Activated CD4-positive, alpha-beta T cell treated with anti-CD3 and anti-CD28 coated beads, Interleukin-2, amount 10 ng/mL, durations not matched to agents 24 days and 14 days (primary cell): ENCODE measurements at places on chromosomes 6 and 20.
A peak's percentile ranks its signal among the peaks of the same experiment; 100 is the strongest.

- DNase-seq, result peak; percentile 68
Measured at GRCh38 chr6:161228921-161229591, 44.8 kb downstream of the AGPAT4 start.

DNA sequence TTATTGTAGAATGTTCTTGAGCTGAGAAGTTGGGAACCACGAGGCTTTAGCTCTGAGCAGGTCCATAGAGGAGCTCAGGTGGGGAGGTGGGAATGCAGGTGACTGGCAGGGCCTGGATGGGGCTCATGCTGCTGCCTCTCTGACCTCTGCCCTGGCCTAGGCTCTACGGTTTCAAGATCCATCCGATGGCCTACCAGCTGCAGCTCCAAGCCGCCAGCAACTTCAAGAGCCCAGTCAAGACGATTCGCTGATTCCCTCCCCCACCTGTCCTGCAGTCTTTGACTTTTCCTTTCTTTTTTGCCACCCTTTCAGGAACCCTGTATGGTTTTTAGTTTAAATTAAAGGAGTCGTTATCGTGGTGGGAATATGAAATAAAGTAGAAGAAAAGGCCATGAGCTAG, at the start of gene LY6G5B:
Gene LY6G5B (plus strand): TSS at position 301 of the 400 bp plus-strand sequence. CDS start 975 bp downstream, outside the sequence.
- DNase-seq, result no peak

- no peak for DNase-seq
Measured at GRCh38 chr6:83221889-83222479, 28.8 kb downstream of the RWDD2A start.

GRCh38 chr6:141968632-141969031, 164.1 kb upstream of the GJE1 start:
- no peak for DNase-seq

GRCh38 chr6:114824409-114824808, 481.6 kb upstream of the HS3ST5 start:
- DNase-seq, result no peak

DNA sequence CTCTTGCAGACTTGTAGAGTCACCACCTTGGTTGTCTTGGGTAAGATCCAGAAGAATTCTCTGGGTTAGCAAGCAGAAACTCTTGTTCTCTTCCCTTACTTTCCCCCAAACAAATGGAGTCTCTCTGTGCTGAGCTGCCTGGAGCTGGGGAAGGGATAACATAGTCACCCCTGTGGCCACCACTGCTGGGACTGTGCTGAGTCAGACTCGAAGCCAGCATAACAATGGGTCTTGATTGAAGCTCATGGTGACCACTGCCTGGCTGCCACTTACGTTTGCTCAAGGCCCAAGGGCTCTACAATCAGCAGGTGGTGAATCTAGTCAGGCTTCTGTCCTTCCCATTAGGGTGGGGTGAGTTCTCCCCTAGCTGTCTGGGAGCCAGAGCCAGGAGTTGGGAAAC, 15.4 kb upstream of the ERVFRD-1 start:
- DNase-seq, result no peak

DNA sequence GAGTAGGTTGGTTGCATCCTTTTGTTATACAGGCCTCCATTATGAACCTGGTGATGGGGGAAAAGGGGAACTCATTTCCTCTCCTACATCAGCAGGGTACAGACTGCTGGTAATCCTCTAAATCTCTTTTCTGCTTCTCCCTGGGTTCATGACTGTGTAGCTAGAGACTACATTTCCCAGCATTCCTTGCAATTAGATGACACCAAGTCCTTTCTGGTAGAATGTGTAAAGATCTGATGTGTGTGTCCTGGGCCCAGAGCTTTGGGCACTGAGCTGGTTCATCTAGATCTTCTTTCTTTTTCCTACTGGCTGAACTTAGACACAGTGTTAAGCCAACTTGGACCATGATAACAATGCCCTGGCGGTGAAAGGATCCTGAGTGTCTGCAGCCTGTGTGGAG, 104.7 kb upstream of the IFNGR1 start:
- no peak for DNase-seq

DNA sequence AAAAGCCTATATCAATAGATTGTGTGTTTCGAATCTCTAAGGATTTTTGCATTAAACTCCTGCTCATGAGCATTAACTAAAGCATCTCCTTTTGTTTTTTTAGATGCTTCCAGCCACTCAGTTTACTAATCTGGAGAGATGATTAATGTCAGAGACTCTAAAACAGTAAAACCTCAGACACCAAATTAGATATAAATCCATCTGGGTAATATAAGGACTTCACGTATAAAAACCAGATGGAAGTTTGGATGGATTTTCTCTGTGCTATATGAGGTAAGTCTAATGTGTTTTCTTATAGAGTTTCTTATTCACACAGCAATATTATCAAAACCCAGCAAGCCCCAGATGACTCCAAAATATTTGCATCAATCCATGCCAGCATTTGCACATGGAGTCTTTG, 137.2 kb downstream of the SYNE1 start:
- no peak for DNase-seq

- no peak for DNase-seq
Measured at GRCh38 chr20:17798601-17799000, 98.8 kb downstream of the BANF2 start.

DNA sequence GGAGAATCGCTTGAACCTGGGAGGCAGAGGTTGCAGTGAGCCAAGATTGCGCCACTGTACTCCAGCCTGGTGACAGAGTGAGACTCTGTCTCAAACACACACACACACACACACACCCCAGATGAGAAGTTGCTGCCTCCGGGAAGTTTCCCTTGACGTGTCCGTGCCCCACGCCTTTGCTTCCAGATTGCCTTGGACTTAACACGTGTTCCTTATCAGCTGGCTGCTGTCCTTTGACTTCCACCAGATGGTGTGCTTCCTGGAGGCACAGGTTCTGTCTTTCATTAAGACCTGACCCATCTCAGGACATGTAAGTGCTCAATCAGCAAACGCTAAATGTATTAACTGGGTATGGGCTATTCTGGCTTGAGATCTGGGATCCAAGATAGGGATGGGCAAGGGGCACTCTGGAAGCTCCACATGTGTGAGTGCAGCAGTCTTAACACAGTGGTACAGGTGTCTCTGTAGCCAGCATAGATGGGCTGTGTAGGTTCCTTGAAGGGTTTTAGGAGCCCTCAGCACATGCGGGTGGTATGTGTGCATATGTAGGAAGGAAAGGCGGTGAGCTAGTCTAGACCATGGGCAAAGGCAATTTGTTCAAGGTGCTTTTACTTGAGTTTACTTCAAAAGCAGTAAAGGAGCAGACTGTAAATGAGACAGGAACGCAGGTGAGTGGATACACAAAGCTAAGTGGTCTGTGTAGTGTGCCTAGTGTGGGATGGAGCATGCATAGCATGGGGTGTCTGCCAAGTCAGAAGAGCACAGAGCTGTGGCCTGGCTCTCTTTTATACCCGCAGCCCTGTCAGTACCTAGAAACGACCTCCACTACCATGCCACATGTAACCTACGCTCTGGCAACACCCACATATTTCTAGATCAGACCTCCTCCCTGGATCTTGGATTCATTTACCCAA, 11.6 kb downstream of the PIGT start:
- no peak for DNase-seq

DNA sequence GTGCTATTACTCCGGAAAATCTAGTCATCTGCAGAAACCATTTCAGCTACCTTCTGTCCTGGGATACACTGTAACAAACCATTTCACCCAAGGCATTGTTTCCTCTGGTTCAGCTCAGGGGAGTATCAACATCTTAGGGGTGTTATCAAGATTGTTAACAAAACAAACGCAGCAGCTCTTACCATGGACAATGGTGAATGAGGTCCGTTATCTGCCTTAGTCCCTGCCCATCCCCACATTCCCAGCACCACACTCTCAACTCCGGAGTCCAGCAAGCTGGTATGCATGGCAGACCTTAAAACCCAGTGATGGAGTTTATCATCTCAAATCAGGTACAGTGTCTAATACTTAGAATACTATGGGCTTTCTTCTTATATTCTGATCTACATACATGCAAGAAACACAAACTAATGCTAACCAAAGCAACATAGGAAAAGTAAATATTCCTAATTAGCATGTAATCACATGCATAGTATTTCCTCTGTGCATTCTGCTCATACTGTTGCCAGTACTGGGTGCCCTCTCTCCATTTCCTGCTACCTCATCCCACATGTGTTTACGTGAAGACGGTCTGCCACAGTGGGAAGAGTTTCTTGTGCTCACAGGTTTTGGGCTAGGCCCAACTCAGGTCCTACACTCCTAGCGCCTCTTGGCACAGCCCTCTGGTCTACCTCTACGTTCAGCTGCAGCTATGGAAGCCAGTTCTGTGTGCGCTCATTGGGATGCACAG, 123.9 kb downstream of the DTNBP1 start:
- DNase-seq, result no peak

DNA sequence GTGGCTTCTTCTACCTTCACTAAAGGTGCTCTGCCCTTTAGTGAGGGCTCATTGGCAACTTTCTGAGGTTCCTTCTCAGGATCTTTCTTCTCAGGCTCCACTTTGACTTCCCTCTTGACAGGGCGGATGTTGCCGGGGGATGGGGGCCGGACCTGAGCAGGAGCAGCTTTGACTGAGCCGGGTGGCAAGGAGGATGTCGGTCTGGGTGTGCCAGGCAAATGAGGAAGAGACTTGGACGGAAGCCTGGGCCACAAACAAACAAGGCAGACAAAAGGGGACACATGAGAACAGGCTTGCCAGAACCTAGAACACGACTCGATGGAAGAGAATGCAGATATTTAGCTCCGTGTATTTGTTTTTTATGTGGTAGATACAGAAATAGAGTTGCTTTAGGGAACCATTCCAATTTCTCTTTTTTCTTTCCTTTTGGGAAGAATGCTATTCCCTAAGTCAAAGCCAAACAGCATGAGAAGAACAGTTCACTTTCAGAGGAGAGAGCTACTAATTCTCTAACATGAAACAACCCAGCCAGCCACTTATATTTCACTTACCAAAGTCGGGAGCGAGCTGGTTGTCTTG, 76.2 kb upstream of the BCLAF1 start:
- DNase-seq, result peak; percentile 73

GRCh38 chr20:755941-756340, 12.4 kb downstream of the SLC52A3 start:
- DNase-seq, result no peak

- no peak for DNase-seq
Measured at GRCh38 chr20:1209447-1210387, 6.5 kb downstream of the C20orf202 start.

- no peak for DNase-seq
Measured at GRCh38 chr6:111417181-111417585, 65.8 kb downstream of the REV3L start.

DNA sequence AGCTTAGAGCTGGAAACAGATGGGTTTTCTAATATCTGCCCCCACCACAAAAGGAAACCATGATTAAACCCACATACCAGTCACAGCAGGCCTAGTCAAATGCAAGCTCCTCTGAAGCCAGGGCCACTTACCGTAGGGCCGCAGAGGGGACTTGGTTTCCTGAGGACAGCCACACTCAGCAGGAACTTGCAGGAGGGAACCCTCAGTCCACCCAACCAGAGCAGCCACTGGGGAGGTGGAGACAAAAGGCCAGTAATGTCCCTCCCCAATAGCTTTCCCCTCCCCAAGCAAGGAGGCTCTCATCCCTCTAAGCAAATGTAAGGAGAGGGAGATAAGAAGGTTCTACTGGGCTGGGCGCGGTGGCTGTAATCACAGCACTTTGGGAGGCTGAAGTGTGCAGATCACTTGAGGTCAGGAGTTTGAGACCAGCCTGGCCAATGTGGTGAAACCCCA, 384.4 kb upstream of the JARID2 start:
- no peak for DNase-seq

DNA sequence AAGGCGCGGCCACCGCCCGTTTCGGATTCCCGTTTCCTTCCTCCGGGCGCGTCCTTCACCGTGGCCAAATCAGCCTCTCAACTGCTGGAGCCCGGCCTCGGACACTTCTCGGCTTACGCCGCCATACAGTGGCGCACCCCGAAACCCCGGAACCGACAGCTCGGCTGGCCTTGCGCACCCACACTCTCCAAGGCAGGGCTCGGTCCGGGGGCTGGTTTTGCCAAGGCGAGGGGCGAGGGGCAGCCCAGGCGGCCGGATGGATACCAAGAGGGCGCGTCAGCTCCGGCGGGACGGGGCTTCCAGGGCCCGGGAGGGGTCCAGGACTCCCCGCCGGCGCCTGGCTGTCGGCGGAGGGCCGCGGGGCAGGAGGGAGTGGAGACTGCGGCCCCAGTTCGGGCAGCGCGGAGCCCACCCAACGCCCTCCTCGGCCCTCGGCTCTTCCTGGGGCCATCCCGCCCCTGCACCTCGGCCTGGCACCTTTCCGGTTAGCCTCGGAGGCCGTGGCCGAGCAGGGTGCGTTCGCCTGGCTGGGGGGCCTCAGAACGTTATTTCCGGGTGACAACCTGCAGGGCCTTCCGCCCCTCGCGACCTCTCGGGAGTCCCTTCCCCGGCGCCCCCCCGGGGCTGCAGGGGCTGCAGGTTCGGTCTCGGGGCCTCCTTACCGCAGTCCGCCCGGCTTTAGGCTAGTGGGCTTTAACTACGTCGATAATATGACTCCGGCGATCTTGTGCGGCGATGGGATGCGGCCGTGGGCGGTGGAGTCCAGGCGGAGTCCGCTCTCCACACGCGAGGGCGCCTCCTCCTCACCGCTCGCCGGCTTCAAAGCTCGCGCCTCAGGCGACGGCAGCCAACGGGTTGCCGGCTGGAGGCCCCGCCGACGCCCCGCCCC, 697 bp upstream of the CEP43 start:
- DNase-seq, result peak; percentile 78

GRCh38 chr20:36109251-36109947, 45.1 kb upstream of the EPB41L1 start:
- no peak for DNase-seq

DNA sequence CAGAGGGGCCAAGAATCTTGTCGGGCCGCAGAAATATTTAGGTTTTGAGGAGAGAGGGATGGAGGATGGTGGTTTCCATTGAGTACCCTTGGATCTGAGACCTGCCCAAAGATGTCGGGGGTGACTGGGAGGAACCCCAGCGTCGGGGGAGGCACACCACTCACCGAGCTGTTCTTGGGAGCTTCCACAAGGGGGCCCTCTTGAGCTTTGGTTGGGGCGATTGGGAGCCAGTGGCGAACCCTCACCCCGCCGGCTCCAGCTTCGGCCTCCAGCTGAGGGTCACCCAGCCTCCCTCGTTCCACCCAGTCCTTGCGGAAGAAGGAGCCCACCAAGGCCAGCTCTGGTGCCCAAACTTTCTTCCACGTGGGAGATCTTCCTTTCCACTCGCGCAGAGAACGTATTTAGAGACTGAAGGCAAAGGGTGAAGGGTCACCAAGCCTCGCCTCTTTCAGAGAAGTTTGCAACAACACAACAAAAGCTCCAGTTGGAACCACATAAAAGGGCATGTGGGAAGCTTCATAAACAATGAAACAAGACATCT, 33.6 kb downstream of the APCDD1L start:
- DNase-seq, result peak; percentile 77

- DNase-seq, result no peak
Measured at GRCh38 chr6:124546601-124547000, 415.6 kb upstream of the RNF217 start.

DNA sequence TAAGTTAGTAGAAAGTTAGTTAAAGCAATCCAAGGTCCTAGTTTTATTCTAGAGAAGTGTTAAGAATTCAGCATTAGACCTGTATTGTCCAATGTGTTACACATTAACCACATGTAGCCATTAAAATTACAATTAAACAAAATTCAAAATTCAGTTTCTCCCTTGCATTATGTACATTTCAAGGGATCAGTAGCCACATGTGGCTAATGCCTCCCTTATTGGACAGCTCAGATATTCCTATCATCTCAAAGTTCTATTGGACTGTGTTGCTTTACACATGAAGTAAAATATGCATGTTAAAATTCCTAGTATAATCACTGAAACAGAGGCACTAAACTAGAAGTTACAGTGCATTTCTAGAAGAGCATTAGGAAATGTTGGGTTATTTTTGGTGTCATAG, 107.2 kb upstream of the SCGN start:
- no peak for DNase-seq
